Right atrium auricular region (tissue), 2 donors: ENCODE measurements at places on chromosomes 2 and 18. TPM values are rescaled to one million over a fixed set of nuclear protein-coding genes. Genes with fewer than 3 reads are reported as not detected.

- DNase-seq: no peak
These were observed 72.5 kb downstream of the NFATC1 start for GRCh38 chr18:79468119-79468789.

DNA sequence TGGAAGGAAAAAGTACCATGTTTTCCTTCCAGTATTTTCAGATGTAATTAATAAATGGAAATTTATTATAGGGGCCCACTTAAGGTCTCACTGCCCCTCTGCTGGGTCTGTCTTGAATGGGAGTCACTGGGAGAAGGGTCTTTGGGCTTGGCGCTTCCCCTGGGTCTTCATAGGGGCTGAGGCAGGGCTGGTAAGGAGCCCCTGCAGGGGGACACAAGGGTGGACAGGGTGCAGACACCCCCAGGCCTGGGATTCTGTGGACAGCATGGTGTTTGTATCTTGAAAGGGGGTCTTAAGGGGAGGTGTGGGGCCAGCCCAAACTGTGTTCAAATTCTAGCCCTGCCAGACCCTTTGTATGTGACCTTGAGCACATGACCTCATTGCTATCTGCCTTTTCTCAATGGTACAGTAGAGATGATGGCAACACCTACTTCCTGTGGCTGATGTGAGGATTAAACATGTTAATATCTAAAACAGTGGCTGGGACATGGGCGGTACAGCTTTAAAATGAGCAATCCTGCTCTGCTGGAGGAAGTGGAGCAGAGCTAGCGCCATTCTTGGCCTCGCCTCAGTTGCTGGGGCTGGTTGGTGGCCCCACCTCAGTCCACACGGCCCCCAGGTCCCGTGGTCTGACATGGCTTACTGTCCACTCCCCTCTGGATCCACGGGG, 71.6 kb downstream of the GNAL start:
- DNase-seq: no peak

HOXD13 gene
- not detected for total RNA-seq

CLEC4F gene
- not detected for total RNA-seq

HIBCH gene
- total RNA-seq: 17.6 TPM

- DNase-seq: no peak
These were observed 142.6 kb downstream of the HDAC4 start for GRCh38 chr2:239258248-239258647.

DNA sequence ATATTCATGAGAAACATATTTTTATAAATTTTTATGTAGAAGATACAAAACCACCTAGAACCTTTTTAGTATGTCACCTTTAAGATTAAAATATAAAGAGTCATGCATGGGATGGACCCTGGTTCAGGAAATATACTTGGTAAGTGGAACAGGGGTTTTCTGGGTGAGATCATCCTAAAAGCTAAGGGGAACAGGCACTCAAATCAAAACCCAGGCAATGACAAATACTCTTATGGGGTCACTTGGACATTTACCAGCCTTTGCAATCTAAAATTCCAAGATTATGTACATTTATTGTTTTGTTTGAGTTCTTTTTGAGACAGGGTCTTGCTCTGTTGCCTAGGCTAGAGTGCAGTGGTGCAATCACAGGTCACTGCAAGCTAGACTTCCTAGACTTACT, 65.8 kb downstream of the SGPP2 start:
- no peak for DNase-seq
